Femur (tissue), 1 donor: ENCODE measurements at places on chromosomes 3 and 15.
A peak's percentile ranks its signal among the peaks of the same experiment; 100 is the strongest.

DNA sequence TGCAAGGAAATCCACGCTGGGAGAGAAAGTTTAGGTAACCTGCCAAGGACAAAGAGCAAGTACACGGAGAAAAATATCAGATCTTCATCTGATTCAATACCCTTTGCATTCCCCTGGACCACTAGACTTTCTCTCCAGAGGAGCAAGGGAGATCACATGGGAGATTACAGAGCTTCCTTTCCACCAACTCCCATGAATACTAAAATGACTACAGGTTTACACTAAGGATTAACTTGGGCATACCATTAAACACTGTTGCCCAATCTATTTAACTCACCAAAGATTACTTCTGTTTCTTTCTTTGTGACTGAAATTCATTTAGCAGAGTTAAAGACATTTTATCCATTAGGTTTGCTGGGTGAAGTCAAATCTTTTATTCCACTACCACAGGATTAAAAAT is 71.2 kb downstream of the RYK start:
- DNase-seq = no peak

GRCh38 chr15:92346063-92346462 is 47.6 kb upstream of the ST8SIA2 start:
- no peak for DNase-seq

DNA sequence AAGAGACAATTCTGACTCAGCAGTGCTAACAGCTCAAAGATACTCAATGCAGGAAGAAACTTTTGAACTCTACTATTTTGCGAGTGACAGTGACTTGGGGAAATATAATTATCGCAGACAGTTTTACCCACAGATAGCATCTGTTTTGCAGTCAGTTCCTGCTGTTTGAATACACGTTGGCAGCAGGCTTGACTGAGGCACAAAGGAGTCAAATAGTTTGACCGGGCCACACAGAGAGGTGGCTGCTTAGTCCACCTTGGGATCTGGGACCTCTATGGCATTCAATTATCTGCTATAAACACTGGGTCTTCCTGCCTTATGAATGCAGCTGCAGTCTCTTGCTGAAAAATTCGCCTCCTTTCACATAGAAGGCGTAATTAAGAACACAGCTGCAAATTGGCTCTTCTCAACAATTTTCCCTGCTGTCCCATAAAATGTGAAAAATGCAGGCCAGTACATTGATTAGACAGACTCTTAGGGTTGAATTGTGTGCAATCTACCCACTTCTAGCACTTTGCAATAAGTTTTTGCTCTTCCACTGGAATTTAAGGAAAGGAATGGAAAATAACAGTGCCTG is 56.5 kb downstream of the OTOL1 start:
- DNase-seq = no peak

- no peak for DNase-seq
Measured at GRCh38 chr3:16280671-16281070, 15.7 kb downstream of the OXNAD1 start.

- no peak for DNase-seq
Measured at GRCh38 chr3:96200897-96201296, 613.5 kb upstream of the EPHA6 start.

GRCh38 chr15:93823971-93824913 is 407.1 kb upstream of the MCTP2 start:
- DNase-seq = peak; percentile 59

DNA sequence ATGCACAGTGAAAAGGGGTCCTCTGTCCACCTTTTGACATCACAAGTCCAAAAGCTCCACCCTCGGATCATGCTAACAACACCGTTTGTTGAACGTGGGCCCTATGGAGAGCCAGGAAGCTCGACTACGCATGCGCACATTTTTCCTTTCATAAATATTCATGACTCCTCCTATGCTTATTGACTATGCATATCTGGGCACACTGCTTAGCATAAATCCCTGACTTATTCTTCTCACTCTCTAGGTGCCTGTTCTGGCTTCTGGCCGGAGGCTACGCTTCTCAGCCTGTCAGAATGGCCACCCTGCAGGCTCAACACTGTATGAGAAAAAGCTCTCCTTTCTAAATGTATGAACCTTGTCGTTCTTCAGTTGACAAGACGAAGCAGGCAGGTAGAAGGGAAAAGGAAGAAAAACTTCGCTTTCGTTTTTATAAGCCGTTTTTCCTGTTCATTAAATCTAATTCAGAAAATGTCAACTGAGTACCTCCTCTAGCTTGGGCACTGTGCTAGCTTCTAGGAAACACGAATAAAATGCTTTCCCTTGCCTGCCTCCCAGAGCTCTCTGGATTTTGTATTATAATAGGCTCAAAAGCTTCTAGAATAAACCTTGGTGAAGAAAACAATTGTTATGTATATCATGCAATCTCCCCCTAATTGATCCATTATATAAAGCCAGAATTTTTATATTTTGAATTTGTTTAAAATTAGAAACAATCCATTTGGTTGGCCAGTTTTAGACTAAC is 207.7 kb downstream of the ATP10A start:
- DNase-seq = no peak
